ENCODE measurements at places on chromosomes 3 and 15. TPM values are rescaled to one million over a fixed set of nuclear protein-coding genes. Genes with fewer than 3 reads are reported as not detected.

The VIPR1 gene
- total RNA-seq, result 97.8 TPM

The SNTN gene
- total RNA-seq, result 6.3 TPM

DNA sequence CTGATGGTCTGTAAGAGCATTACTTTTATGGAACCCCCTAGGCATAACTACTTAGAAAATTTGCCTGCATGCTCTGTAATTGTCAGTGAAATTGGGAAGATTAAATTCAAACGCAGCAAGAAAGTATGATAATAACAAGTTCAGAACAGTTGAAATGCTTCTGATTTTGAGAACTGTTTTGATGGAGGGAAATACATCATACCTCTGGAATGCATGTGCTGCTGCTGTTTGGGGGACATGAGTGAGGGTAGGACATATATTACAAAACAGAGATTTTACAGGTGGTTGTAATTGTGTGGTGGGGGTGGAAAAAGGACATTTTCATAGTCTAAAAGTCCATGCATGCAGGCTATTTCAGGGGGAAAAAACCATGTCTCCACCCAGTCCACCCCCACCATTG is 135.0 kb upstream of the DPH6 start:
- H3K4me3 ChIP-seq, result no peak overlapping the region
- H3K36me3 ChIP-seq, result no peaks in the 10 kb centered on the region
- H3K4me1 ChIP-seq, result peaks cover 5% of the 10 kb centered on the region
- H3K27ac ChIP-seq, result no peak overlapping the region
- no peaks in the 10 kb centered on the region for H3K27me3 ChIP-seq

DNA sequence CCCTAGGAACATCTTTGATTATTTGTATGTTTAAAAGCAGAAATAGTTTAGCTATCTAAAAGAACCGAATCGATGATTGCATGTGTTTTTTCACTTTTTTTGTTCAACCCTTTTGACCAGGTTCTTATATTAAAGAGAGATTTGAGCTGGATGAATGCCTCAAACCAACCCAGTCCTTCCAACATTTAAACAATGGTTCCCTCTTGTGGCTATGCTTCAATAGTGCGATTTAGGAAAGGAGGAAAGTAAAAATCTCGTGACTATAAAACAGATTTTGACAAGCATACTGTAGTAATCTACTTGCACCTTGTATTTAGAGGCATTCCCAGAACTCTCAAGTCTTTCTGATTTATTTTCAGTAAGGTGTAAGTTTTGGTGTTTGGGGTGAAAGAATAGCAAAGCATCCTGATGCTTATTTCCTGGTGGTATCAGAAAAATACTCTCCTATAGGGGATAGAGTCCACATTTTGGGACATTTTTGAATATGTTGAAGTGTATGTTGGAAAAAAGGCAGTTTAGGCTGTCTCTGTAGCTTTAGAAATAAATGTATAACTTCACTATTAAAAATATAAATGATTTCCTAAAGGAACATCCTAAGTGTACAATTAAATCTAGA is 159.6 kb upstream of the KCNH8 start:
- H3K27ac ChIP-seq, result no peak overlapping the region
- H3K4me1 ChIP-seq, result peaks cover 5% of the 10 kb centered on the region
- no peak for DNase-seq
- no peaks in the 10 kb centered on the region for H3K27me3 ChIP-seq
- no peaks in the 10 kb centered on the region for H3K36me3 ChIP-seq

Data from upper lobe of left lung (tissue), 6 donors.